ENCODE measurements at places on chromosomes 16 and 17.
A peak's percentile ranks its signal among the peaks of the same experiment; 100 is the strongest.

- DNase-seq: no peak
Measured at GRCh38 chr17:55037828-55038227, 69.3 kb downstream of the STXBP4 start.

GRCh38 chr16:69762814-69763598, 874 bp downstream of the WWP2 start:
- DNase-seq: peak; percentile 4

DNA sequence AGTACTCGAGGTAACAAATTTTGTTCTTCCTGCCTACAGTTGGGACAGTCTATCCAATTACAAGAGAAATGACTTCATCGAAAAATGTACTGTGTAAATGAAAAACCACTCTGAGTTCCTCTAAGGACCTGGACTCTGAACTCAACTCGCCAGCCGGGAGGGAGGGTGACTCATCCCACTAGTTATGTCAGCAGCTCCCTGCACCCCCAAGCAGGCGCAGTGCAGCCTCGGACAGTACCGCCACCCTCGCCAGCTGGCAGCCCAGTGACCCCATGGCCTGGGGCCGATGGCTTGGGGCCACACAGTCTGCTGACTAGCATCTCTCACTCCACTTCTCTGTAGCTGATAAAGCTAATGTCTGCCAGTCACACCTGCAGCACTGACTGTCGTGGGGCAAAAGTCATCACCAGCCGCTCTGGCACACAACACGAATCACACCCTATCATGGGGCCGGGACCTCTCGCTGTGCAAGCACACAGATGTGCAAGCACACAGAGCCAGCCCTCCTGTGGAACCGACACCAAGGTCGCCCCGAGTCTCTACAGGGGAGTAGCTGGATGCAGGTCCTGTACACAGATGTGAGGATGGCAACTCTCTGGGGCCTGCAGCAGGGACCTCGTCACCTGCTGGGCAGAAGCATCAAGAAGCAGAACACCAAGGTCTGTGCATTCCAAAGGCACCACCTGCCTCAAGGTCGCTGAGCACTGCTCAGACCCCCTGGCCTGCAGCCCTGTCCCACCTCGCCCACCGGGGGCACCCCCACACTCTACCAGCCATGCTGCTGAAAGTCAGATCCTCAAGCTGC, 5.7 kb downstream of the CSNK1D start:
- no peak for DNase-seq

GRCh38 chr17:35164716-35165115, 17.1 kb downstream of the UNC45B start:
- no peak for DNase-seq

- DNase-seq: no peak
Measured at GRCh38 chr16:86051368-86052114, 152.6 kb downstream of the IRF8 start.

DNA sequence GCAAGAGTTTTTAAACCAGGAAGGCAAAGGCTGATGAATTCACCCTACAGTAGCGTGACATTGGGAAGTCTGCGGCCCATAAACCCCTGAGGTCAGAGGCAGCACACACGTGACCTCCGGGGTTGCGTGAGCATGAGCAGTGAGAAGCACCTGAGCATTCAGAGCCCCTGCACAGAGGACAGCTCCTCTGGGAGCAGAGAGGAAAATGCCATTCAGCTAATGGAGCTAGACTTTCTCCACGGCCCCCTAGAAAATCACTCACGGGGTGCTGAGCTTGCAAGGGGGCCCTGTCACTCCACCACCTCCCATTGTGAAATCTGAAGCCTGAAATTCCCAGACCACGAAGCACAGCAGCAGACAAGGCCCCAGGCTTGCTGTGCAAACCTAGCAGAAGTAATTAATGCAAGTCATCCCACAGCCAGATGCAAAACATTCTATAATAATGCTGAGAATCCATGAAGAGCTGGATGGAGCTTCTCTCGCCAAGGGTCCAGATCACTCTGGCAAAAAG, 114.9 kb upstream of the RCVRN start:
- no peak for DNase-seq

DNA sequence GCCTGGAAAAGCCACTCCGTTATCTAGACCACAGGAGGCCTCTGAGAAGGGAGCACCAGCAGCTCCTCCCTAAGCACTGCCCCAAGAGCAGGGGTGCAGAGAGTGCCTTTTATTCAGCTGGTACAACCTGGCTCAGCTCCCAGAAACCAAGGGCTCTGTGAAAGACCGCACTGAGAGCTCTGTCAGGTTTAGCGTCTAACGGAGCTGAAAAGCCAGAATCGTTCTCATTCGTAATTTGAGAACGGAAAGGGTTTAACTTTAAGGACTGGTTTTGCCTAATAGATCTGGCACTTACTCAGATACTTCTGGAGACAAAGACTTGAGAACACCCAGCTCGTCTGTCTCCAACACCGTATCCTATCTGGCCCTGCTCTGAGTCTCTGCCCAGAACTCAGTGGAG, 13.5 kb downstream of the MPG start:
- no peak for DNase-seq

DNA sequence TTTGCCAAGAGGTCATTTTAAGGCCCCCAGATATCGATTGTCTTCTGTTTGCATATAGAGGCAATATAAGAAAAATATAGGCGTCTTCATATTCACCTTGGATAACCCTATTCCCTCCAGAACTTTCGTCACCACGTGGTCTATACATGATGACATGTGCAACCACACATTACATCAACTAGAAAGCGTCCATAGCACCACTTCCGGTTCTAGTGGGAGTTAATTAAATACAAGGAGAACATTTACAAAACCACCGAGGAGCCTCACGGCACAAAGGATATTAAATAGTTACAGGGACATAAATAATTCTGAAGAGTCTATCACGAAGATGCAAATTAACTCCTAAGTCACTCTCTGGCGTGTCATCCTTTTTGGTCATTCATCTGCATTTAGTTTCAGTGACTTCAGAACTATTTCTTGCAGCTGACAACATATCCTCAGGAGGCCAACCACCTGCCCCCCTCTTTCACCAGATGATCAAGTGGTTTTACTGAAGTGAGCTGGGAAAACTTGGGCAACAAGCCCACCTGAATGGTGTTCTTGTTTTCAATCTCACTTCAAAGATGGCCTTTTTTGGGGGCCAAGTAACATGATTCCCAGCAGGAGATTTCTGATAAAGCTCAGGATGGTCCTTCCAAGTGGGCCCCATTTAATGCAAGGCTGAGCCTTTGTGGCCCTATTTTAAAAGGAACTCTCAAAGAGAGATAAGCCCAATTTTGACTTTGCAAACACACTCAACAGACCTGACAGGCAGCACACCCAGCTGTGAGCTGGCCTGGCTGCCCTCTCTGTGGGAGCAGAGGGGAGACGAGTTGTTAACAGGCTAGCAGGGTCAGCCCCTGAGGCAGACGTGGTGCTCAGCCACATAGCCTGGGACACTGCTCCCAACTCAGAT, 15.3 kb downstream of the CMTM3 start:
- no peak for DNase-seq

DNA sequence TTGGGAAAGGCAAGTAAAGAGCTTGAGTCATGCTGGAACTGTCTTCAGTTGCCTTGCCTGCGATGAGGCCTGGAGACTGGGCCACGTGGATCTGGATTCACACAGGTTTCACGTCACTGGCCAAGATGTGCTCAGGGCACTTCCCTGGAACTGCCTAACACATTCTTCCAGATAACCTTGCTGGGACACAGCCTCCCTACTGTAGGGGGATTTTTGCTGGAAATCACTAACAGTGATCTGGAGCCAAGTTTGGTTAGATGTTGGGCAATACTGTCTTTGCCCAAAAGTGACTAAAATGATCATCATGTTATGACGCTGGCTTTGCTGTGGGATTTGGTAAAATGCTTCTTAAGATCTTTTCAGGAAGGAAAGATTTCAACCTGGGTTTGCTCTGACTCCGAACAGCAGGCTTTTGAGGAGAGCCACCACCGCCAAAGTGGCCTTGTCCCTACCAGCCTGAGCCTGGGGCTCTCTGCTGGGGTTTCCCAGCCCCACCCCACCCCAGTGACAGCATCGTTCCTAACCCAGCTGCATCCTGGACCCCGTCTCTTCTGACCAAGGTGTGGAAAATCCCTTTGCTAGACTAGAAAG, 14.7 kb downstream of the C1QTNF1 start:
- no peak for DNase-seq

GRCh38 chr16:84270071-84270470, 24.6 kb upstream of the WFDC1 start:
- DNase-seq: no peak

GRCh38 chr16:73140929-73141328, 93.0 kb upstream of the ZFHX3 start:
- no peak for DNase-seq

GRCh38 chr17:622356-622755, 92.3 kb downstream of the VPS53 start:
- DNase-seq: no peak

GRCh38 chr16:4624827-4625559, 367 bp downstream of the MGRN1 start:
- DNase-seq: peak; percentile 50

- no peak for DNase-seq
Measured at GRCh38 chr16:81651758-81652718, 127.1 kb upstream of the PLCG2 start.

- no peak for DNase-seq
Measured at GRCh38 chr17:5237541-5238016, 2.9 kb upstream of the SCIMP start.

- DNase-seq: no peak
Measured at GRCh38 chr16:56451753-56452689, 667 bp downstream of the OGFOD1 start.
